ENCODE measurements at places on chromosomes 3 and 15.

DNA sequence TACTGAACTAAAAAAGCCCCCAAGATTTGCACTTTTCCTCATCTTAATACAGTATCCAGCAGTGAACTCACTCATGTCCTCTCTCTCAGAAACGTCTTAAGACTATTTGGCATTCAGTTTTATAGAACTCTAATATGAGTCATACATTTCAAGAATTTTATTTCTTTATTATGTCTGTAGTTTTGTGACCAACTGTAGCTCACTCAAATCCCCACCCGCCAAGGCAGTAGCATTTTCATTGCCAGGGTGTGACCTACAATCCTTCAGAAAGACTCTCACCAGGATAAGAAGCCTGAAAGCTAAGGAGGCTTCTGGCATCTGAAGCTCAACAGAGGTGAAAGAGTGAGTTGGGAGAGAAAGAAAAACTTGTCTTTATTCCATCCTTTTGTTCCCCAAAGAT, 537.1 kb downstream of the RSL24D1 start:
- no peak for DNase-seq

GRCh38 chr3:38489766-38490165, 6.4 kb upstream of the EXOG start:
- no peak for DNase-seq

DNA sequence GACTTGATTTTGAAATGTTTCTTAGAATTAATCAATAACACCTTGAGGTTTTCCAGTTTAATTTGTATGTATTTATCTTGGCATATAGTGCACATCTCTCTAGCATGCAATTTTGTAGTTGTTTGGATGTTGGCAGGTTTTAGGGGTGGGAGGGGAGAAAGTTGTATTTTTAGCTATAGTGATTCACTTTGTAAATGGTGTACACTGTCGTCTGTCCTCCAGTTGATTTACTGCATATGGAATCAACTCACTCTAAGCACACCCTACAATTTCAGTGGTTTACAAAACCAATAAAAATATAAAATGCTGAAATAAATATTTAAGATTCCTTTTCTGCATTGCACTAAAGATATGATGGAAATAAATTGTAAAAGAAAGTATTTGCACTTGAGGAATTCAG, 199.1 kb downstream of the CDIN1 start:
- peak; percentile 82 for DNase-seq

- no peak for DNase-seq
Measured at GRCh38 chr3:14538451-14539088, 1.6 kb downstream of the GRIP2 start.
